ENCODE measurements at places on chromosomes 16 and 17.

DNA sequence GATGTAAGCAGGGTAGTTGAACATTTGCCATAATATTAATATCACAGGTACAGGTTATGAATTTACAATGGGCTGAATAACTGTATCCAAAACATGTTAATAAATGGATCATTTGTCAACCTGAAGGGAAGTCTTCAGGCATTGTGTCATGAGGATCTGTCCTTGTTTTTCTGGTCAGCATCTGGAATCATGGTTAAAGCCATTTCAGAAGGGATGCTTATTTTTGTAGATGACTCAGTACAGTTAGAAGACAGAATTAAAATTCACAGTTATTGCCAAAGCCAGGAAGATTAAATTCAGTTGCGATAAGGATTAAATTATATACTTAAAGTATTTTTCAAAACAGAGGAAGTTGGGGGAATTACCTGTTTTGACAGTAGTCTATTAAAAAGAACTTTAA is 8.0 kb downstream of the PSMD11 start:
- DNase-seq, result no peak

DNA sequence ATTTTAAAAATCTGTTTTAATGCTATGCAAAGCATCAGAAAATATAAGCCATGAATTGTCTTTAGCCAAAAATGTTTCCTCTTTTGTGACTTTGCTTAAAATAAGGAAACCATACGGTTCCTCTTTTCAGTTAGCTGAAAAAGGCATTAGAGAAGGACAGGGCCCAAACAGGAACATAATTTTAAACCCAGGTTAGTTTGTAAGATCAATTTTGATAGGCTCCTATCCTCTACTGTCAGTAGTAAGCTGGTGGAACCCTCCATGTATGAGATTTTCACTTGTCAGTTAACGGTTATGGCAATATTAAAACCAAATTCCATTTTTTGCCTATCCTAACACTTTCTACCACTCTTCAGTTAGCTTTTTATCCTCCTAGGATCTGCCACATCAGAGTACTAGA is 4.3 kb downstream of the EVI2B start:
- no peak for DNase-seq

GRCh38 chr17:76940738-76941350 is 72.6 kb downstream of the MGAT5B start:
- no peak for DNase-seq

DNA sequence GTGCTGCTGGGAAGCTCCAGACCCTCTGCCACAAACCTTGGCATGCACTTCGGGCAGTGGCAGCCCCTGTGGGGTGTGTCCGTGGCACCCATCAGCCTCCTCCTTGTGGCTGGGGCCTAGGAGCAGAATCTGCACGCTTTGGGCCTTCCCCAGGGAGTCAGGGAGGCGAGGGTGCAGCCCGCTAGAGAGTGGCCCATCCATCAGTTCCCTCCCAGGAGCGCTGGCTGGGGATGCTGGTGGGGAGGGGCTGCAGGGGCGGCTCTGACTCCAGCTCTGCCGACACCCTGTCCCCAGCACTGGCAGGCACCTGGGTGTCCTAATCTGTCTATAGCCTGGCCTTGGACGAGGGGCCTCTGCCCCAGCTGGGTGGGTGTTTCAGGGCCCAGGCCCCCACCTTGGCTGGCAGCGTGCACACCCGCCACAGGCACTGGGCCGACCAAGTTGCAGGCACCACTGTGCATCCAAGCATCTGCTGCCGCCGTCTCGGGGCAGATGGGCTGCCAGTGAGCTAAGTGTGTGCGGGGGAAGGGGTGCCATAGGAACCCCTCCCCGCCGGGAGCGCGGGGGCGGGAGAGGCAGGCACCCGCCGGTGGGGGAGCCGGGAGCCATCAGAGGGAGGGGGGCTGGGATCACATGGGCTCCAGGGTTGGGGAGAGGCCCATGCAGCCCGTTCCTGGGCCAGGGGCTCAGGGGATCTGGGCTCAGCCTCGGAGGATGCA is 30.2 kb downstream of the ENDOV start:
- no peak for DNase-seq

DNA sequence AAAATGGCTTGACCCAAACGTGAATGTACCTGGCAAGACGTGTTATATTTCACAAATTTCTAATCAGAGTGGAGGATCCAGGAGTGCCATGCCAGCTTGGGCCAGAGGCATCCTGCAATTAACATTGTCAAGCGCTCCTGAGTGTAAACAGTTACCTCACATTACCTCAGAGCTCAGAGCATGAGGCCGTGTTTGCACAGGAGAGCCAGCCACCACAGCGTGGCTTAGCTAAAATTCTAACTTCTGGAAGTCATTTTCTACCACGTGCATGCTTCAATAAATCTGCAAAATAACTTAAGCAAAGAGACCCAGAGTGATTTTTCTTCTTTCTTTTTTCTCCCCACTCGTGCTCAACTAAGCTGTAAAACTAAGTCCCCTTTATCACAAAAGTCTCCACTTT is 769.0 kb downstream of the KCNJ2 start:
- no peak for DNase-seq

GRCh38 chr17:27549251-27549893 is 81.6 kb upstream of the LGALS9 start:
- DNase-seq, result no peak
